Neural crest cell (in vitro differentiated cells): ENCODE measurements at places on chromosomes 5 and 9.

DNA sequence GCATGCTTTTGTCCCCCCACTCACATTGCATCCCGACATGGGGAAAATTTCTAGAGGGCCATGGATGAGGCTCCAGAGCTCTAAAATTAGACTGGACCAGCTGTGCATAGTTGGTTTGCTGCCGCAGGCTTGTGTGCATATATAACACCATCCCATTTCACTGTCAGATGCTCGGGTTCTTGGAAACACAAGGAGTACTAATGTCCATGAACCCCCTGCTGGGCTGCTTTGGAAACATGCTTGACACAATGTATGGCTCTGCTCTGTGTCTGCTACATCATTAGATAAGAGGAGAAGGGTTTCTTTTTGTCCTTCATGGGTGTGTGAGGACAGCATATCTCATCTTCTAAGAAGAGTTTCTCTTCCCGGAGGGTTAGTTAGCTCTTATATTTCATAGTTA lies 292.1 kb upstream of the RORB start:
- H3K36me3 ChIP-seq = no peaks in the 10 kb centered on the region
- H3K27me3 ChIP-seq = no peaks in the 10 kb centered on the region
- H3K27ac ChIP-seq = no peak overlapping the region

GRCh38 chr9:83775932-83776331 lies 41.6 kb downstream of the GKAP1 start:
- H3K27me3 ChIP-seq = no peaks in the 10 kb centered on the region
- H3K27ac ChIP-seq = no peak overlapping the region
- no peaks in the 10 kb centered on the region for H3K4me1 ChIP-seq
- no peak for DNase-seq

DNA sequence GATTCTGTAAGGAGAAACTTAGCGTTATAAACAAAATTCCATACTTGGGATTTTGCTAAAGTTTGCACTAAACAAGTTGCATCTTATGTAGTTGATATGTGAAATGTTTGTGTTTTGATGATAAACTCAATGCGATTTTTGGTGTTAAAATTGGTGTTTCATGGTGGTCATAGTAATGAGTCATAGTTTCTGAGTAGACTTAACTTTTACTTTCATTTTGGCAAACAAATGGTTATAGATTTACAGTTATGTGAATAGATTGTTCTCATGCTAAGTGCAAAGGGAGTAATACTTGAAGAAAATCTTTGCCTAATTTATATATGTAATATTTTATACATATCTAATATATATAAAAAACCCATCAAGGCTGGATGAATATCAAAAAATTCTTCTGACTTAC lies 107.3 kb upstream of the ELAVL2 start:
- H3K27ac ChIP-seq = no peak overlapping the region
- no peak for DNase-seq
- no peaks in the 10 kb centered on the region for H3K27me3 ChIP-seq
- peaks cover 11% of the 10 kb centered on the region for H3K4me1 ChIP-seq
- no peaks in the 10 kb centered on the region for H3K36me3 ChIP-seq

- H3K4me1 ChIP-seq = peaks cover 44% of the 10 kb centered on the region
- no peaks in the 10 kb centered on the region for H3K36me3 ChIP-seq
- DNase-seq = no peak
These were observed 933 bp upstream of the TGFBR1 start for GRCh38 chr9:99103901-99104458.

DNA sequence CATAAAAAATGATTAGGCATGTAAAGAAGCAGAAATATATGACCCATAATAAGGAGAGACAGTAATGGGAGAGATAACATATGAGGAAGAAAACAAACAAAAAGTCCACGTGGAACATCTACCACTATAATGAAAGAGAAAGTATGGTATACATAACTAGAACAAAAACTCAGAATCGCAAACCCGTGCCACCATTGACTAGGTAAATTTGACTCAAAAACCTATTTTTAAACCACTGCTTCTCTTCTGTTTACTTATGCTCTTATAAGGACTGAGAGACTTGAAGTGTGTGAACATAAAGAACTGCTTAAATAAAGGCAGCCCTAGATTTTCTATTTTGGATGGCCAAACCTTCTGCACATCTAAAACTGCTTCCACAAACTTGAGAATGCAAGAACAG lies 330.7 kb downstream of the CAAP1 start:
- DNase-seq = no peak
- H3K27ac ChIP-seq = no peak overlapping the region
- H3K27me3 ChIP-seq = no peaks in the 10 kb centered on the region
- H3K36me3 ChIP-seq = peaks cover 5% of the 10 kb centered on the region

DNA sequence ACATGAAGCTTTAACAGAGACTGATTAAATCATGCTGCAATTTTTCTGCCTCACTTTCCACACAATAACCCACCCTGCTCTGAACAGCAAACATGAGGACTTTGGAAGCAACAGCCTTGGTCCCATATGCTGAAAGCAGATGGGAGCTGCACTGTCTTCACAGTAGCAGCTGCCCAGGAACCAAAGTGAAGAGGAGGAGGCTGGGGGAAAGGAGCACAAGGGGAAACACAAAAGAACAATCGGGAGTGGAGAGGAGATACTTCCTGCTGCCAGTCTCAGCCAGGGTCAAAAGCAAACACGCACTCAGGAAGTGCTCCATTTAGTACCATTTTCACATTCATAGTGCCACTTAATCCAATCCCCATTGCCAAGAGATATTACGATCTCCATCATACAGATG lies 183.3 kb upstream of the PUM3 start:
- H3K4me1 ChIP-seq = peaks cover 5% of the 10 kb centered on the region
- H3K27ac ChIP-seq = peak overlapping the region; percentile 13
- H3K36me3 ChIP-seq = no peaks in the 10 kb centered on the region
- no peak for DNase-seq
- H3K4me3 ChIP-seq = no peak overlapping the region

- H3K4me3 ChIP-seq = no peak overlapping the region
- H3K36me3 ChIP-seq = peaks cover 8% of the 10 kb centered on the region
- DNase-seq = peak; percentile 26
- no peaks in the 10 kb centered on the region for H3K27me3 ChIP-seq
- H3K4me1 ChIP-seq = peaks cover 4% of the 10 kb centered on the region
These were observed 15.3 kb upstream of the GRXCR2 start for GRCh38 chr5:145887976-145888574.

DNA sequence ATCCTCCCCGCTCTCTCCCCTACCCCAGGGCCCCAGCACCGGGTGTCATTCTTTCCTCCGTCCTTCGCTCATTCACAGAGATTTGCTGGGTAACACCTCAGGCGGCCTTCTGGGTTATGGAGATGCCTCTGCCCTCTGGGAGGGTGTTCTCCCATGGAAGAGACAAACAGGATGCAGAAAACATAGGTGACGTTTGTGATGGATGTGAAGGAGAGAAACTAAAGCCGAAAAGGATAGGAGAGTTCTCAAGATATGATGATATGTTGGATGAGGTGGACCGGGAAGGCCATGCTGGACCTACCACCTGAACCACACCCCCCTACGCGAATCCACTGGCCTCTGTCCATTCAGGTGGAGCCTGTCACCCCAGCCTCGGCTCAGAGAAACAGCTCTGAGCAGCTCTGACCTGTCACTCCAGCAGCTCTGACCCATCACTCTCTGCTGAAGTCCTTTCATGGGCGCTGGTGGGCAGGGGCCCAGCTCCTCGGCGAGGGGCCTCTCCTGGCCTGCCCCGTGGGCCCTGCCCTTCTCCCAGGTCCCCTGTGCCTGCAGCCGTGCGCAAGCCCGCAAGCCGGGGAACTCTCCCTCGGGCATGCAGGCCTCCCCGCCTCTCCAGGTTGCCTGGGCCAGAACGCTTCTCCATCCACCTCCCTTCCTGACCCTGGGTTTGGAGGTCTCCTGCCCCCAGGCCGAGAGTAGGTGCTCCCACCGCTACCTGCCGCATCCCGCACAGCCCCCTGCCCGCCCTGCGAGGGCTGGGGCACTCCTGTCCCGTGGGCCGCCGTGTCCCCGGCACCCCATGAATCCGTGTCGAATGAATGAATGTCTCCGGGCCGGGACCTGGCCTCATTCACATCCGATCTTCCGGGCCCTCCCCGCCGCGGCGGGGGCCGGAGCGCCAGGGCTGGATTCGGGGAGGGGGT lies 717 bp upstream of the NCS1 start:
- H3K4me1 ChIP-seq = peaks cover 22% of the 10 kb centered on the region
- DNase-seq = no peak
- H3K4me3 ChIP-seq = peak overlapping the region; percentile 80
- peaks cover 2% of the 10 kb centered on the region for H3K36me3 ChIP-seq
- no peaks in the 10 kb centered on the region for H3K27me3 ChIP-seq
- no peak overlapping the region for H3K27ac ChIP-seq

DNA sequence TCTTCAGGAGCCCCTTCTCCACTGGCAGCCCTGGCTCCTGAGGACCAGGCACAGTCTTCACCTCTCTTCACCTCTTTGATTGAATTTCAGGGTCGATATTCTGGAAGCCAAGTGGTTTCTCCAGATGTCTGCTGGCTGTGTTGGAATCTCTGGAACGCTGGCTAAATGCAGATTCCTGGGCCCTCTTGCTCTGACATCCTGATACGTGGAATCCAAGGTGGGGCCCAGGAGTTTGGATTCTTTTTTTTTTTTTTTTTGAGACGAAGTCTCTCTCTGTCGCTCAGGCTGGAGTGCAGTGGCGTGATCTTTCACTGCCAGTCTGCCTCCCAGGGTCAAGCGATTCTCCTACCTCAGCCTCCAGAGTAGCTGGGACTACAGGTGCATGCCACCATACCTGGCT lies 26.8 kb upstream of the IER5L start:
- no peaks in the 10 kb centered on the region for H3K36me3 ChIP-seq
- no peak for DNase-seq
- peaks cover 23% of the 10 kb centered on the region for H3K4me1 ChIP-seq
- no peak overlapping the region for H3K27ac ChIP-seq

DNA sequence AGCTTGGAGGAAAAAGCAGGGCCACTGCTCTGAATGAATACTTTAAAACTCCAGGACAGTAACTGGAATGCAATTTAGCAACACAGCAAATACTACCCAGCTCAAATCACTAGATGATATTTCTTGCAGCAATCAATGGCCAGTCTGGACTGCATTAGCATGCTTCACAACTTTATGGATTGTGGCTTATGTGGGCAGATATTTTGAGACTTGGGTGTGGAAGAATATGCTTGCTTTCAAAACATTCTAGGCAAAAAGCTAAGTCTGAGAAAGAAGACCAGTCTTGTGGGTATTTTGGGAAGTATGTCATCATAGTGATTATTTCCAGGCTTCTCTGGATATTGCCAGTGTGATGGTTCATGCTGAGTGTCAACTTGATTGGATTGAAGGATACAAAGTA lies 3.1 kb downstream of the RANBP3L start:
- peaks cover 2% of the 10 kb centered on the region for H3K36me3 ChIP-seq
- DNase-seq = no peak
- H3K4me1 ChIP-seq = peaks cover 17% of the 10 kb centered on the region
- no peak overlapping the region for H3K27ac ChIP-seq
- H3K4me3 ChIP-seq = no peak overlapping the region
